IMR-90 (cell line): ENCODE measurements at places on chromosomes 13 and 19. TPM values are rescaled to one million over a fixed set of nuclear protein-coding genes. Genes with fewer than 3 reads are reported as not detected.

BBC3 gene
- total RNA-seq: 1.6 and 1.9 TPM in 2 replicates

DNA sequence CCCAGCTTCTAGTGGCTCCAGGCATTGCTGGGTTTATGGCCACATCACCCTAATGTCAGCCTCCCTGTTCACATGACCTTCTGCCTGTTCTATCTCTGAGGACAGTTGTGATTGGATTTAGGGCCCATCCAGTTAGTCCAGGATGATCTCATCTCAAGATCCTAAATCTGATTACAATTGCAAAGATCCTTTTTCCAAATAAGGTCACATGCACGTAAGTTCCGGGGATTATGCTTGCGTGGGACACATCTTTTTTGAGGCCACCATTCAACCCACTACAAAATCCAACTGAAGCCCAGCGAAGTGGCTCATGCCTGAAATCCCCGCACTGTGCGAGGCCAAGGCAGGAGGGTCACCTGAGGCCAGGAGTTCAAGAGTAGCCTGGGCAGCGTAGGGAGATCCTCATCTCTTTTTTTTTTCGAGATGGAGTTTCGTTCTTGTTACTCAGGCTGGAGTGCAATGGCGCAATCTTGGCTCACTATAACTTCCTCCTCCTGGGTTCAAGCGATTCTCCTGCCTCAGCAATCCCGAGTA lies 12.3 kb downstream of the PLD3 start:
- DNase-seq: no peak

GRCh38 chr13:27186295-27186694 lies 14.7 kb upstream of the USP12 start:
- DNase-seq: no peak

LRRC25 gene
- total RNA-seq: not detected in 2 replicates

GRCh38 chr19:28394725-28395124 lies 818.2 kb downstream of the UQCRFS1 start:
- no peak for DNase-seq
